ENCODE measurements at places on chromosomes 7 and 10. TPM values are rescaled to one million over a fixed set of nuclear protein-coding genes. Genes with fewer than 3 reads are reported as not detected.

NKX2-3 gene
- total RNA-seq: not detected

BEND7 gene
- total RNA-seq: 31.7 TPM

KAZALD1 gene
- 2.9 TPM for total RNA-seq

MSMB gene
- not detected for total RNA-seq

CBLL1 gene
- total RNA-seq: 31.1 TPM

GDF2 gene
- not detected for total RNA-seq

PVRIG gene
- 0.80 TPM for total RNA-seq

RET gene
- total RNA-seq: not detected

CAMK2B gene
- 1.6 TPM for total RNA-seq

GRCh38 chr10:79560160-79560709, at the start of gene SFTPA2:
Gene SFTPA2 (minus strand): TSS chr10:79560407. CDS start chr10:79559483, 924 bp downstream.
- H3K4me1 ChIP-seq: no peaks in the 10 kb centered on the region
- H3K36me3 ChIP-seq: no peaks in the 10 kb centered on the region
- no peak within 1 kb of the TSS for H3K4me3 ChIP-seq
- no peak for DNase-seq

- H3K36me3 ChIP-seq: no peaks in the 10 kb centered on the region
- H3K27me3 ChIP-seq: peaks cover 36% of the 10 kb centered on the region
- peaks cover 10% of the 10 kb centered on the region for H3K4me1 ChIP-seq
- no peak within 1 kb of the TSS for H3K27ac ChIP-seq
- H3K4me3 ChIP-seq: peak within 1 kb of the TSS; percentile 21
Observed at GRCh38 chr7:124032369-124033094, at the start of gene TMEM229A. Gene TMEM229A (minus strand): TSS chr7:124033067. CDS start chr7:124033003, 64 bp downstream.

- H3K27me3 ChIP-seq: no peaks in the 10 kb centered on the region
- no peak for DNase-seq
Observed at GRCh38 chr7:48637382-48637781, 287.0 kb upstream of the CDC14C start.

- no peak overlapping the region for H3K27ac ChIP-seq
- peaks cover 5% of the 10 kb centered on the region for H3K4me1 ChIP-seq
- H3K27me3 ChIP-seq: peaks cover 2% of the 10 kb centered on the region
- no peaks in the 10 kb centered on the region for H3K36me3 ChIP-seq
- DNase-seq: peak; percentile 9
- H3K4me3 ChIP-seq: no peak overlapping the region
Observed at GRCh38 chr7:155007947-155008346, 5.0 kb upstream of the PAXIP1 start.

DNA sequence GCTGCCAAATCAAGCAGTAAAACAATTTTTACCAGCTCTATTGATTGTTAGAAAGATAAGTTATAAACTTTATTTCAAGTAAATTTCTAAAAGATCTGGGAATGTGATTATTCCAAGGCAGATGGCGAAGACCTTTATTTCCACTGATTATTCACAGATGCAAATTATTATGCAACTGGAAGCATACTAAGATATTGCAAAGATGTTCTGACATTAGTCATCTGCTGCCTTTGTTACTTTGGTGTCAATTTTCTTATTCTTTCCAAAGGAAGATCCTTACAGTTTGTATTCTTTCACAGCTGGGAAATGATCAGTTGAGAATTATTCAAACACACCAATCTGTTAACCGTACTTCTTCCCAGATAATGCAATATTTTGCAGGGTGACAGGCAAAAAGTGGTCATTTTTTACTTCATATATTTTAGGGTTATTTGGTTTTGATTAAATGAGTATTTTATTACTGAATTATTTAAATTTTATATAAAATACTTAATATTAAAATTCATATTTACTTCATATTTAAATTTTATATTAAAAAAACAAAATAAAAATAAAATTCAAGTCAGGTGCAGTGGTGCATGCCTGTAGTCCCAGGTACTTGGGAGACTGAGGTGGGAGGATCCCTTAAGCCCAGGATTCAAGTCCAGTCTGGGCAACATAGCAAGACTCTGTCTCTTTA, 171.3 kb downstream of the FZD1 start:
- H3K4me3 ChIP-seq: no peak overlapping the region
- H3K27me3 ChIP-seq: peaks cover 2% of the 10 kb centered on the region
- H3K4me1 ChIP-seq: no peaks in the 10 kb centered on the region
- DNase-seq: no peak

DNA sequence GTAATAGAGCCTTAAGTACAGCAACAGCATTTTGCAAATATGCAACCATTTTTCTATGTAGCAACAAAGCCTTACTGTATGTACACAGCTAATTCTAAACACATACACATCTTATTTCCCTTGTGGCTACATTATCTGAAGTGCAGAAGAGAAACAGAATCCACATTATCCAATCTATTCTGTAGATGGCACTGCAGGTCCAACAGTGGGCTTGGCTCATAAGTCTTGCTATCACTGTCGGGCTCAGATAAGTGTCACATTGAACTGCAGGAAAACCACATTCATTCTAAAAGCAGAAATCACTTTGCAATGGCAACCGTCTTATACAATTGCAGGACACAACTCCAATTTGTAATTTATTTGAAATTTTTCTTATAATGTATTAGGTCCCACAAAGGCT, 109.8 kb upstream of the NOBOX start:
- no peaks in the 10 kb centered on the region for H3K27me3 ChIP-seq
- no peaks in the 10 kb centered on the region for H3K36me3 ChIP-seq
- H3K4me1 ChIP-seq: no peaks in the 10 kb centered on the region
- H3K27ac ChIP-seq: no peak overlapping the region

- no peaks in the 10 kb centered on the region for H3K36me3 ChIP-seq
- H3K4me1 ChIP-seq: no peaks in the 10 kb centered on the region
- H3K27me3 ChIP-seq: peaks cover 11% of the 10 kb centered on the region
- DNase-seq: no peak
- H3K4me3 ChIP-seq: no peak overlapping the region
Observed at GRCh38 chr10:132010483-132010882, 28.8 kb upstream of the BNIP3 start.

- no peak overlapping the region for H3K27ac ChIP-seq
- peak; percentile 16 for DNase-seq
- H3K4me3 ChIP-seq: no peak overlapping the region
- no peaks in the 10 kb centered on the region for H3K36me3 ChIP-seq
- H3K27me3 ChIP-seq: peaks cover 95% of the 10 kb centered on the region
- H3K4me1 ChIP-seq: peaks cover 25% of the 10 kb centered on the region
Observed at GRCh38 chr10:27743877-27744801, 1.5 kb downstream of the MKX start.

- no peaks in the 10 kb centered on the region for H3K27me3 ChIP-seq
- H3K4me3 ChIP-seq: peak overlapping the region; percentile 76
- H3K36me3 ChIP-seq: no peaks in the 10 kb centered on the region
- no peak for DNase-seq
Observed at GRCh38 chr7:103073989-103074518, 542 bp downstream of the FBXL13 start.

GRCh38 chr10:16814012-16814411, 3.2 kb downstream of the RSU1 start:
- peaks cover 27% of the 10 kb centered on the region for H3K4me1 ChIP-seq
- H3K4me3 ChIP-seq: no peak overlapping the region
- DNase-seq: no peak
- H3K36me3 ChIP-seq: peaks cover 3% of the 10 kb centered on the region

GRCh38 chr10:126459032-126459831, 71.0 kb upstream of the ADAM12 start:
- H3K4me1 ChIP-seq: no peaks in the 10 kb centered on the region
- no peak for DNase-seq
- H3K27ac ChIP-seq: no peak overlapping the region
- H3K27me3 ChIP-seq: no peaks in the 10 kb centered on the region

DNA sequence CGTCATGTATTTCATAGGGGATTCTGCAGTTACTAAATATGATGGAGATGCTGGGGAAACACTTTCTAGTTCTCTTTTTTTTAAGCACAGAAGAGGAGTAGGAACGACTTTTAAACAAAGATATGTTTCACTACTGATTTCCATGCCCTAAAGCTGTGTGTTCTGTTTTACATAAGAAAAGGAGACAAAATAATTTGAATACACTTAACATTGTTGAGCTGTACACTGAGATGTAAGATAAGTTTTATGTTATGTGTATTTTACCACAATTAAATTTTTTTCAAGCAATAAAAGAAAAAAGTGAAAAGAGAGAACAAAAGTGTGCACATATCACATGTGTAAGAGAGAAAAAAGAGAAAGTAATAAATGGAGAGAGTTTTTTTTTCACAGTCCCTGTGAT, 408.2 kb downstream of the PHTF2 start:
- H3K27ac ChIP-seq: no peak overlapping the region
- no peak overlapping the region for H3K4me3 ChIP-seq
- no peaks in the 10 kb centered on the region for H3K4me1 ChIP-seq
- no peaks in the 10 kb centered on the region for H3K27me3 ChIP-seq
- no peak for DNase-seq

DNA sequence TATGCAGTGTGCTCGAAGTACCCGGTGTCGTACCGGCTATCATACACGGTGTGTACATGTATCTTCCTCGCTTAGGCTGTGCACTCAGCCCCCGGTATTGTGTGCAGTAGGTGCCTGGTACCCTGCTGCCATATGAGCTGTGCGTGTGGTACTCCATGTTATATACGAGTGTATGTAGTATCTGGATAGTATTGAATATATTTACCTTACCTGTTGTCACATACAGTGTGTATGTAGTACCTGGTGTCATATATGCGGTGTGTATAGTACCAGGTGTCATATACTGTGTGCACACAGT, 1.2 kb downstream of the ZMYND11 start:
- H3K4me3 ChIP-seq: no peak overlapping the region
- no peaks in the 10 kb centered on the region for H3K27me3 ChIP-seq

GRCh38 chr10:96906864-96907263, 74.8 kb downstream of the LCOR start:
- H3K27ac ChIP-seq: no peak overlapping the region
- no peak overlapping the region for H3K4me3 ChIP-seq
- H3K36me3 ChIP-seq: no peaks in the 10 kb centered on the region

GRCh38 chr7:151351967-151352366, 10.4 kb downstream of the NUB1 start:
- no peaks in the 10 kb centered on the region for H3K27me3 ChIP-seq
- H3K36me3 ChIP-seq: peaks cover 38% of the 10 kb centered on the region
- no peak overlapping the region for H3K4me3 ChIP-seq

DNA sequence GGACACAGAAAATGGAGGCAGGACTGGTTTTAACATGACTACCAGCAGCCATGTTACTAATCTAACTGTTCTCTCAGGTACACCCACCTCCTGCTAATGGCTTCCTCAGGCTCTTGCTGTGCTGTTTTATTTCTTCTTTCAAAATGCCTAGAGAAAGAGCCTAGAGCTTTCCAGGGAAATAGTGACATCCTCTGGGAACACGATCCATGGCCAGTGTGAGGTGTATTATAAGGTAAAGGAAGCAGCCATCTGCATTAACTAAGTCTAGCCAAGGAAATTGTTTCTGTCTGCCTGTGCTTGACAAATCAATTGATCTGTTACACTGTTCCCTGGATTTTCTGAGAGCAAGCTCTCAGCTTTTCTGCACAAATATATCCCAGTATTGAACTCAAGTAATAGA, 42.2 kb upstream of the AOAH start:
- no peak overlapping the region for H3K4me3 ChIP-seq
- no peak for DNase-seq
- H3K4me1 ChIP-seq: no peaks in the 10 kb centered on the region
- no peak overlapping the region for H3K27ac ChIP-seq

DNA sequence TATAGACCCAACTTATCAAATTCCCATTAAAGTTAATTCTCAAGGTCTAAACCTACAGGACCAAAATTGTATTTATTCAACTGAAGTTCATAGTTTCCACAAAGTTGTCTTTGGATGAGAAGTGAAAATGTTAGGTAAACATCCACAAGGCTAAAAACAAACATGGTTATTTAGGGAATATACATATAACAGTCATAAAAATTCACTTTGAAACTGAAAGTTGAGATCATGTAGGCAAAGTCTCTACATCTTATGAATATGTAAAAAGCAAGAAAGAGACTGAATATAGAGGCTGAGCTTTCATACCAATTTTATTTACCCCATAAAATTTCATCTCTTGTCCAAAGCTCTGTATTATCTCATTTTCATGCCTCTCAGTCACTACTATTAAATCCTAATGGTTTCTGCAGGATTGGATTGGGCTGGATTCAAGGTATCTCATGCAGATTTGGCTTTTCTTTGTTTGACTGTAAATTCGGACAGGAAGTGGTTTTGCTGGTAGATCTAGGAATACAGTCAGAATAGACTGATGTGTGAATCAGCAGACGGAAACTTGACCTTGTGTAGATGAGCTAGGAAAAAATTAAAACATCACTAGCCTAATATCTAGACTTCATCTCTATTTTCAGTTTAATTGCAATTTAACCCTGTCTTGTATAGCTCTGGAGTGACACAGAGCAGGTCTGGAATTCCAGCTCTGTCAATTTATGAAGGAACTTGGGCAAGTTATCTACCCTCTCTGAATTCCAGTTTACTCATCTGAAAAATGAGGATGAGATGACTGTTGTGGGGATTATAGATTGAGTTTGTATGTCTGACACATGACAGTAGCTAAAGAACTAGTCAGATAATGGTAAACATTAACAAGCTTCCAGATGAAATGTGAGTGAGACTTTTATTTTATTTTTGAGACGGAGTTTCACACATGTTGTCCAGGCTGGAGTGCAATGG, 27.3 kb upstream of the SKAP2 start:
- H3K36me3 ChIP-seq: no peaks in the 10 kb centered on the region
- no peaks in the 10 kb centered on the region for H3K27me3 ChIP-seq
- H3K4me1 ChIP-seq: no peaks in the 10 kb centered on the region
- no peak overlapping the region for H3K4me3 ChIP-seq

All from endothelial cell of umbilical vein (primary cell).